Hindlimb muscle (tissue), 1 donor: ENCODE measurements at places on chromosomes 13 and 19. TPM values are rescaled to one million over a fixed set of nuclear protein-coding genes. Genes with fewer than 3 reads are reported as not detected.

Gene FAM216B
- 0.06 TPM for polyA plus RNA-seq

DNA sequence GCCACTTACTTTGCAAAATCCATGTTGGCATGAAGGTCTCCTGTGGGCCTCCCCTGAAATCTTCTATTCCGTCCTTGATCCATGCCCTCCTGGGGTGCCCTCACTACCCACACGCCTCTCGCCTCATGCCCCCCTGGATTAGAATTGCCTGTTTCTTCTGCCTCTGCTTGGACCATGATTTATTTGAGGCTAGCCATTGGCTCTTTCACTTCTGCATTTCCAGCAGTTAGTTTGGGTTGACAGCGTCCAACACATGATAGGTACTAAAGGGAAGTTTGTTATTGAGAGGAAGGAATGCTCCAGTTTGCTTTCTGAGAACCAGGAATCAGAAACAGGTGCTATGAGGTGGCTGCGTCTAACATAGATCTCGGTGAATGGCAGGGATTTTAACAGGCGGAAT is 30.5 kb upstream of the TPTE2 start:
- no peak for DNase-seq

Gene ZNF541
- 0.12 TPM for polyA plus RNA-seq

DNA sequence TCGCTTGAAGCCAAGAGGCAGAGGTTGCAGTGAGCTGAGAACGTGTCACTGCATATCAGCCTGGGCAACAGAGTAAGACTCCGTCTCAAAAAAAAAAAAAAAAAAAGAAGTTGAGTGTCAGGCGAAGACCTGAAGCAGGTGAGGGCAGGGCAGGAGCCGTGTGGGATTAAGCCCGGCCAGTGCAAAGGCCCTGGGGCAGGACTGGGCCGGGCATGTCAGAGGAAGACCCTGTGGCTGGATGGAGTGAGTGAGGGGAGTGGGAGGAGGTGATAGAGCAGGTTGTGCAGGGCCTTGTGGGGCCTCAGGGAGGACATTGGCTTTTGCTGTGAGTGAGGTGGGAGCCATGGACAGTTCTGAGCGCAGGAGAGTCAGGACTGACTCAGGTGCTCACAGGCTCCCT is 47.9 kb downstream of the TMED1 start:
- DNase-seq, result no peak

Gene AXL
- 27.2 TPM for polyA plus RNA-seq

DNA sequence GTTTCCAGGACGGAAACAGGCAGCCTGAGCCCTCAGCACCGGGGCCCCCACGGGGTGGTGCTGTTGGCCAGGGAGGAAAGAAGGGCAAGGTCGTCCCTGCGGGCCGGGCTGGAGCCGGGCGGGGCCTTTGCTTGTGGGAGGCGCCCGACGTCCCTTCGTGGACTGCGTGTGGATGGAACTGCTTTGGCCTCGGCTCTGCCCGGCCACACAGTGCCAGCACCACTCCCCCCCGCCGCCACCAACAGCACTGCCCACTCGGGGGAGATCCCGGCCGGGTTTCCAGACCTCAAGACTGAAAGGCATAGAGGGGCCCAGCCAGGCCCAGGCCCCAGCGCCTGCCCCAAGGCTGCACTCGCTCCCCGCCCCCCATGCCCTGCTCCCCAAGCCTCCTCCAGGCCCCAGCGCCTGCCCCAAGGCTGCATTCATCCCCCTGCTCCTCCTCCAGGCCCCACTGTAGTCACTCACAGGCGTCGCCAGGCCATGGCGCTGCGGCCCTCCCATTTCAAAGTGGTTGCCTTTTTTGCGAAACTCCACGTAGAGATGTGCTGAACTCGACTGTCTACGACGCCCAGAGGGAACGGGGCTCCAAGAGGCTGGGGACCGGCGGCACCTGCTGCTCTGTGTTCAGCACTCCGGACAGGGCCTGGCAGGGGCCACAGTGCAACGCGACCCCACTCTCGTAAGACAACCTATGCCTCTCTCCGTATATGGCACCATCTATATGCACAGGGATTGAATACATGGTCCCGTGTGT is 22.5 kb downstream of the C13orf46 start:
- DNase-seq, result peak; percentile 78

DNA sequence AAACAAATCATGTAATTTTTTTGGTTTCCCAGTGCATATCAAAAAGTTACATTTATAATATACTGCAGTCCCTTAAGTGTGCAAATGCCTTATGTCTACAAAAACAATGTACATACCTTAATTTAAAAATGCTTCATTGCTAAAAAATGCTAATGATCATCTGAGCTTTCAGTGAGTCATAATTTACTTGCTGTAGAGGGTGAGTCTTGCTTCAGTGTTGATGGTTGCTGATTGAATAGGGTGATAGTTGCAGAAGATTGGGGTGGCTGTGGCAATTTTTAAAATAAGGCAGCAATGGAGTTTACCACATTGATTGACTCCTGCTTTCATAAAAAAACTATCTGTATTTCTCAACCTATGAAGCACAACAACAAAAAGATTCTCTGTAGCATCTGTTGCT is 613.9 kb downstream of the TBC1D4 start:
- DNase-seq, result no peak

- no peak for DNase-seq
Measured at GRCh38 chr13:44136696-44137268, 236.8 kb upstream of the SERP2 start.

- no peak for DNase-seq
Measured at GRCh38 chr19:18469069-18469846, 31.3 kb upstream of the ISYNA1 start.

- no peak for DNase-seq
Measured at GRCh38 chr19:48493718-48494401, 17.8 kb downstream of the LMTK3 start.

GRCh38 chr13:90315061-90315460 is 1032.4 kb upstream of the MIR17HG start:
- DNase-seq, result no peak

DNA sequence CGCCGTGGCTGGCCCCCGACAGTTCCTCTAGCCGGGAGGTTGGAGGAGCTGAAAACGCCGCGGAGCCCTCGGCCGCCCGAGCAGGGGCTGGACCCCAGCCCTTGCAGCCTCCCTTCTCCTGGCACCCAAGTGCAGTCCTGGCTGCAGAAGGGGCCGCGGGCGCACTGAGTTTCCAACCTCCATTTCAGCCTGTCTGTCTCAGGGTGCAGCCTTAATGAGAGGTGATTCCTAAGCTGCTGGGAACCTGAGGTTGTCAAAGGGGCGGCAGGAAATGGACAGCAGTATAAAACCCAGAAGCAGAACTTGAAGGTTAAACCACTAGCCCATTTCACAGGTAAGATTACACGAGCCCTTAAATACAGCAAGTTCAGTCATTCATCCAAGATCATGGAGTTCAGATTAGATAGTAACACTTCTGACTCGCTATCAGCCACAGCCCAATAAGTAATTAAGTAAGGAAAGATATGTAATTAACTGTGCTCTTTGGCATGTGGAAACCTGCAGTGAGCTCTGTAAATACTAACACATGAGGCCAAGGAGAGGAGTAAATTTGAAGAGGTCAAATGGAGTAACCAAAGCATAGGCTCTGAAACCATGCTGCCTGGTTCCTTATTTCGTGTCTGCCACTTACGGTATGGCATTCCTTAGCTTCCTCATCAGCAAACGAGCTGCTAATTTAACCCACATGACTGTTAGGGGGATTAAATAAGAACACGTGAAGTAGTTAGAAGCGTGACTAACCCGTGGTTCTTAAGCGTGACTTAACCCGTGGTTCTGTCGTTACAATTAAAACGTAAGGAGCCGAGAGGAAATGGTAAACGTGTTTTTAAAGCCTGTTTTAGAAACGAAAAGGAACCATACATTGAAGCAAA is 686 bp downstream of the SETDB2 start:
- peak; percentile 32 for DNase-seq

GRCh38 chr13:76683168-76683567 is 203.0 kb downstream of the KCTD12 start:
- DNase-seq, result no peak

Gene ADM5
- polyA plus RNA-seq, result 2.2 TPM

GRCh38 chr13:33381906-33382305 is 96.4 kb upstream of the STARD13 start:
- DNase-seq, result no peak

Gene MRI1
- polyA plus RNA-seq, result 28.4 TPM

Gene CABP5
- polyA plus RNA-seq, result not detected

DNA sequence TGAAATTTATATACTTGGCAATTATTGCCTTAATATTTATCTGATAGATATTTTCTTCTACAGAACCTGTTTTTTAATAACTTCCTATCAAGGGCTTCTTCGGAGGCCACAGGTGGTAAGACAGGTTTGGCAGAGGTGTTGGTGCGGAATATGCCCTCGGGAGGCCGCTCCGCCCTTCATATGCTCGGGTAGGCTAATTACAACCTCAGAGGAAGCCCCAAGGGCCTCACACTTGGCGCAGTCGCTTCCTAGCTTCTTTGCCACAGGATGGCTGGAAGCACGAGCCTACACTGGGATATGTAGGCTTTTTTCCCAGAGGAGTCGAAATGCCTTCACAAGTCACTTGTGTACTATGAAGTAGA is 68.8 kb downstream of the LMO7 start:
- no peak for DNase-seq

DNA sequence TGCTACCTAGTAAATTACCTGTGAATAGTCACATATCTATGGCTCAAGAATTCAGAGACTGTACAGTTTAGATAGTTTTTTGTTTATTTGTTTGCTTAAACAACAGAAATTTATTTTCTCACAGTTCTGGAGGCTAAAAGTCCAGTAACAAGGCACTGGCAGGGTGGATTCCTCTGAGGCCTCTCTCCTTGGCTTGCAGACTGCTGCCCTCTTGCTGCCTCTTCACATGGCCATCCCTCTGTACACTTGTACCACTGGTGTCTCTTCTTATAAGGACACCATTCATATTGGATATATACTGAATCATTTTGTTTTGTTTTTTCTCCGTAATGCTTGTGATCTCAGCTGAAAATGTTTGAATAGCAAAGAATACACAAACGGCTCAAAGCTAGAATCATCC is 56.4 kb upstream of the MIR17HG start:
- DNase-seq, result no peak

Gene GRK1
- polyA plus RNA-seq, result 0.34 TPM

- DNase-seq, result no peak
Measured at GRCh38 chr13:50650592-50651504, 192.6 kb downstream of the DLEU7 start.

DNA sequence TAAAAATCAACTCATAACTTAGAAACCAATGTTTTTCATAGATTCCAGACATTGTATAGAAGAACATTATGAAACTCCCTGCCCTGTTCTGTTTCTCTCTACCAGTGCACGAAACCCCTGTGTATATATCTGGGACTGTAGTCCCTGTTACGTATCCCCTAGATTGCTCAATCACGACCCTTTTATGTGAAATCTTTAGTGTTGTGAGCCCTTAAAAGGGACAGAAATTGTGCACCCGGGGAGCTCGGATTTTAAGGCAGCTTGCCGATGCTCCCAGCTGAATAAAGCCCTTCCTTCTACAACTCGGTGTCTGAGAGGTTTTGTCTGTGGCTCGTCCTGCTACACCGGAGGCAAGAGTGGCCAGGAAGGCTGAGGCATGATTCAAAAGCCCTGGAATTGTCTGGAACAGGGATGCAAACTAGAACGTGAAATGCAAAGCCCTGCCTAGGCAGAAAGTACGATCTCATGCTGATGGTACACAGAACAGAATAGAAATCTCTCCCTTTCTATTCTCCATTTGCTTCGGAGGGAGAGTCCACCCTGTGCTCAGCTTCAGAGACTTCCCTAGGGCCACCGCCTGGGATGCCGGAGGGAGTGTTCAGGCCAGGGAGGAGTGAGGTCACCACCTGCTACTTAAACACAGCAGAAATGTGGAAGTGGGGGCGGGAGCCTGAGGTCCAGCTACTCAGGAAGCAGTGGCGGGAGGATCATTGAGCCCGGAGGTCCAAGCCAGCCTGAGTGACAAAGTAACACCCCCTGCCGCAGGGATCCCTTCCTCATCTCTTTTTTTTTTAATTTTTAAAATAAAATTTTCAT is 758 bp upstream of the ZNF888 start:
- DNase-seq, result peak; percentile 15

Gene AMER2
- 0.04 TPM for polyA plus RNA-seq
